ENCODE measurements at places on chromosomes 6 and 20. TPM values are rescaled to one million over a fixed set of nuclear protein-coding genes. Genes with fewer than 3 reads are reported as not detected.

GRCh38 chr20:2729791-2730190 is 37.2 kb downstream of the EBF4 start:
- no peak for DNase-seq

GRCh38 chr6:34556031-34556471 is at the start of gene SPDEF:
Gene SPDEF, minus strand, starts transcription at chr6:34556329. Its CDS starts 11,874 bp downstream, at chr6:34544455.
- DNase-seq: no peak

GRCh38 chr6:64467656-64468055 is 832.1 kb downstream of the PHF3 start:
- no peak for DNase-seq

DNA sequence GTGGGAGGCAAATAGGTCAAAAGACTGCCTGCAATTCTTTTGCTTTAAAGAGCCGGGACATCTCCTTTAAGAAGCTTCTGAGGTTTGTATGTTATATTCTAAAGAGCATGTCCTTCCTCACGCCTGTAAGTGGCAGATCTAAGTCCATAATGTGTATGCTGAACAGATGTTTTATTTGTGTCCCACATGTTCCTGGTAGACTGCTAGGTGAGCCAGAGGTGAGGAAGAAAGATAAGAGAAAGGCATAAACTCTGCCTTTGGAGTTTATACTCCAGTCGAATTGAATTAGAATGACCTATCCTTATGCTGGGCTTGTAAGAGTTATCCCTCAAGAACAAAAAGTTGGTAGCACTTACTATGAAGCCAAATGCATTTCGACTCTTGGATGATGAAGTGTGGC is 27.2 kb upstream of the ADGRG6 start:
- no peak for DNase-seq

The COL9A1 gene
- total RNA-seq: 4.4 TPM

- no peak for DNase-seq
These were observed 166.3 kb upstream of the SULF2 start for GRCh38 chr20:47951521-47951971.

- DNase-seq: no peak
These were observed 769 bp upstream of the TRPC4AP start for GRCh38 chr20:35093267-35093884.

The FAM83B gene
- 0.47 TPM for total RNA-seq

DNA sequence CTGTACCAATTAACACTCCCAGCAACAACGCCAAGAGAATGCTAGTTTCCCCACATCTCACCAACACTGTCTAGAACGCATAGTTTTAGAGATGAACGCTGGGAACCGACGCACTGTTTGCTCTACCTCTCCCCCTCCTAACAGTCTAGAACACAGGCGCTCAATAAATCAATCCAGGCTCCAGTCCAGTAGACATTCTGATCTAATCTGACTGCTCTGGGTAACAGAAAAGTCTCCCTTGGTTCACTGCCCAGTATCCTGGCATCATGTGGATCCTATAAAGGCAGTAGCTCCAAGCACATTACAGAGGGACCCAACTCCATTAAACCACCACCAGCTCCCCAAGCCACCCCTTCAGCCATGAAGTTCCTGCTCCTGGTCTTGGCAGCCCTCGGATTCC is at the start of gene DEFB132:
TSS of gene DEFB132 (plus strand) at position 306 of the 400 bp plus-strand sequence. CDS start at position 361, 55 bp downstream.
- DNase-seq: no peak

DNA sequence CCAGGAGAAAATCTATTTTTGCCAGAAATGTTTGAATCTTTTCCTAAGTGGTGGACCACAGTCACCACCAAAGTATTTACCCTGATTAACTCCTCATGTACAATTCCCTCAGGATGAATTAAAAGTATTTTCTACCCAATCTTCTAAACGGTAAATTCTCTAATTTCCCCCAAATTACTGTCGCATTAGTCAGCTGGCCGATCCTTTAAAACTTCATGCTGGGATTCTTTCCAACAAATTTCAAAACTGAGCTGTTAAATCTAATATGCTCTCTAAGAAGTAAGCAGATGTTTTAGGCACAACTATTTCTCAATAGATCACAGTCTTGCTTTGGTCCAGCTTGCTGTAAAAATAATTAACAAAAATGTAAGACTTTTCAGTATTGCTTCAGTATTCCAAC is 447.2 kb downstream of the FRK start:
- no peak for DNase-seq

The KIF3B gene
- 92.5 TPM for total RNA-seq

GRCh38 chr6:7152462-7152861 is 44.7 kb downstream of the RREB1 start:
- no peak for DNase-seq

- DNase-seq: peak; percentile 76
These were observed 684.6 kb upstream of the MARCKS start for GRCh38 chr6:113172531-113172966.

The DCDC2 gene
- total RNA-seq: 2.0 TPM

GRCh38 chr6:160129881-160130615 is 8.4 kb downstream of the SLC22A1 start:
- no peak for DNase-seq

DNA sequence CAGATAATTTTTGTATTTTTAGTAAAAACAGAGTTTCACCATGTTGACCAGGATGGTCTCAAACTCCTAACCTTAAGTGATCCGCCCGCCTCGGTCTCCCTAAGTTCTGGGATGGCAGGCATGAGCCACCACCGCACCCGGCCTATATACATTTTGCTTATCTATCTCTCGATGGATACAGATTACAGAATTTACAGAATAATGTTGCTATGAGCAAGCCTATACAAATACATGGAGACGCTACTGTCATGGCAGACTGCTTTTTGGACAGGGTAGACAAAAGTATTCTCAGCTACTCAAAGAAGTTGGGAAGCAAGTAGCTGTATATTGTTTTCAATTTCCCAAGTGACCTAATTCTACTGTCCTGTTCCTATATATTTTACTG is 1.6 kb downstream of the HSPA1L start:
- no peak for DNase-seq

The ADTRP gene
- 2.5 TPM for total RNA-seq

DNA sequence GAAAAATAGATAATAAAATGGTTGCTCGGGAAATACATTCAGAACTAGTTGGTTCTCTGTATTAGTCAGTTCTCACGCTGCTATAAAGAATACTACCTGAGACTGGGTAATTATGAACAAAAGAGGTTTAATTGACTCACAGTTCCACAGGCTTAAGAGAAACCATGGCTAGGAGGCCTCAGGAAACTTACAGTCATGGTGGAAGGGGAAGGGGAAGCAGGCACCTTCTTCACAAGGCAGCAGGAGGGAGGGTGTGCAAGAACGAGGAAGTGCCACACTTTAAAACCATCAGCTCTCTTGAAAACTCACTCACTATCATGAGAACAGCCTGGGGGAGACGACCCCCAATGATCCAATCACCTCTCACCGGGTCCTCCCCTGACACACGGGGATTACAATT is 24.2 kb upstream of the SNX9 start:
- DNase-seq: no peak

GRCh38 chr6:139373154-139373927 is 1.1 kb downstream of the CITED2 start:
- peak; percentile 51 for DNase-seq

DNA sequence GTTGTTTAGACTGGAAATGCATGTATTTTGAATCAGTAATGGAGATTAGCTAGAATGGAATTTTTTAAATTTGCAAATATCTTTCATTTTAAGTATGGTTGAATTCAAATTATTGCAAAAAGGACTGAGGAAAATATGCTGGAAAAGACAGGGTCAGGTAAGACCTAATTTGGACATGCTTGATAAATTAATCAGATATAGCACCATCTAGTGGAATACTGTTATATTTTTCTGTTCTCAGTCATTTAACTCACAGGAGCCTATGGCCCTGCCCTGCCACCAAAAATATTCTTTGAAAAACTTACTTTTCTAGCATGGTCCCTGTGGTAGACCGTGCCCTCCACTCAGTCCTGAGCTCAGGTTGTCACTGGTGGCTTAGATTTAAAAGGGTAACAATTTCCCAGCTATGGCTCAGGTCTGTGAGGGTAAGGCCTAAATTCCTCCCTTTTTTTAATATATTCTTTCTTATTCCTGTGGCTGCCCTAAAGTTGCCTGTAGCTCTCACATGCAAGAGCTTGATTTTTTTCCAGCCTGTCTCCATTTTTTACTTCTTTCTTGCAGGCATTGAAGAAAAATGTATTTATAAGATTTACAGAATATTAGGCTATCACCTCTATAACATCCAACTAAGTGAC is 25.3 kb upstream of the KIAA1586 start:
- no peak for DNase-seq

GRCh38 chr6:64040113-64040512 is 404.5 kb downstream of the PHF3 start:
- DNase-seq: no peak

- no peak for DNase-seq
These were observed 74.1 kb downstream of the HFE start for GRCh38 chr6:26161322-26161721.

GRCh38 chr6:16907991-16908390 is 146.7 kb upstream of the ATXN1 start:
- DNase-seq: no peak

DNA sequence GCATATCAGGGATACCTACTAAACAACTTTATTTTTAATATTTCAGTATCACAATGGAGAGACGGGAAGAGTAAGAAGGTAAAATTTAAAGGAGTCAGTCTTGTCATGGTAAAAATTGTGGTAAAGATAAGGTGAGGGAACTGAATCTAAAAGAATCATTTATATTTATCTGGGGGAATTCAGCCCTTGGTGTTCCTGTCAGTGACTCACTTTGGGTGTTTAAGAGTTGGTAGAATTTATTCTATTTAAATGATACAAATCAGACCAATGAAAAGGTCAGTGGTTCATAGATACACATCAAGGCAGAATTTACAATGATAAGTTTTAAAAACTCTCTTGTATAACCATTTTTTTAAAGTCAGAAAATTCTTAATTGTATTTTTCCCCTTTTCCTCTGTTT is 164.4 kb downstream of the CDKAL1 start:
- DNase-seq: no peak

The SYTL3 gene
- total RNA-seq: 2.0 TPM

- DNase-seq: no peak
These were observed 648.8 kb upstream of the AGPAT4 start for GRCh38 chr6:161922631-161923119.

DNA sequence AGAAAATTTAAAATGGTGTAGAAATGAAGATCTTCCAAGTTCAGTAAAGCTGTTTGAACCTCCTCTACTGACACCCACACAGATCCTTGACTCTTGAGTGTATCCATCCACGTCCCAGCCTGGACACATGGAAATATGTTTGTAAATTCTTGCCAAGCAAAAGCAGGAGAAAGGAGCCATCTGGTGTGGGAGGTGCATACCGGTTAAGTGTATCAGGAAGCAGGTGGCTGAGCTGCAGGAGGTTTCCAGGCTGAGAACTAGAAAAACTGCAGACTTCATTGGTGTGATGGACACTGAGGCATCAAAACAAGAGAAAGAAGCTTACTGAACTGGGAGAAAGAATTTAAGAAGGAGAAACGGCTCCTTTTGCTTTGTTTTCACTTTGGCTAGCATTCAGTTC is 229.9 kb upstream of the GRIK2 start:
- no peak for DNase-seq

The SMIM29 gene
- total RNA-seq: 18.7 TPM

The RUNX2 gene
- 0.16 TPM for total RNA-seq

The KHDC1L gene
- 0.78 TPM for total RNA-seq

The WFDC12 gene
- total RNA-seq: not detected

The SAPCD1 gene
- 0.31 TPM for total RNA-seq

GRCh38 chr20:36856691-36857635 is 19.0 kb upstream of the TLDC2 start:
- DNase-seq: no peak

DNA sequence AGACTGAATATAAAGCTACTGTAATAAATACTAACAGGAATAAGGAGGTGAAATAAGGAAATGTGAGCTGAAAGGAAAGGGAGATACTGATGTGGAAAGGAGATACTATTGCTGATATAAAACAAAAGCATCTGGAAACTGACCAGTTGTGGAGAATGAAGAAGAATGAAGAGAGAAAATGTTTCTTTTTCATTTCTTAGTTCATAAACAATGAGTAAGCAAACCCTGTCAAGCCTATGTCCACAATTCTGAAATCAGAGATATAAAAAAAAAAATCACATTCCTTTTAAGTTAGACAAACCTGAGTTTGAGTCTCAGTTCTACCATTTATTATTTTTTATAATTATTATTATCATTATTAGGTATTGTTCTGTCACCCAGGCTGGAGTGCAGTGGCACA is 121.6 kb upstream of the GJE1 start:
- DNase-seq: no peak

DNA sequence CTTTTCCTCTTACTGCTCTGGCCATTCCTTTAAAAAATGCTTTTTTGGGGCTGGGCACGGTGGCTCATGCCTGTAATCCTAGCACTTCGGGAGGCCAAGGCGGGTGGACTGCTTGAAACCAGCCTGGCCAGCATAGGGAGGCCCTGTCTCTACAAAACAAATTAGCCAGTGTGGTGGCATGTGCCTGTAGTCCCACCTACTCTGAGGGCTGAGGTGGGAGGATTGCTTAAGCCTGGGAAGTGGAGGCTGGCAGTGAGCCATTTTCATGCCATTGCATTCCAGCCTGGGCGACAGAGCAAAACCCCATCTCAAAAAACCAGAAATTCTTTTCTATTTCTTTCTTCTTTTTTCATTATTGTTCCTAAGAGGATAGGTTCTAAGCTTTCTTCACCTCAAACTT is 36.9 kb upstream of the RNF144B start:
- DNase-seq: no peak

The ARFGEF3 gene
- total RNA-seq: 65.7 TPM

DNA sequence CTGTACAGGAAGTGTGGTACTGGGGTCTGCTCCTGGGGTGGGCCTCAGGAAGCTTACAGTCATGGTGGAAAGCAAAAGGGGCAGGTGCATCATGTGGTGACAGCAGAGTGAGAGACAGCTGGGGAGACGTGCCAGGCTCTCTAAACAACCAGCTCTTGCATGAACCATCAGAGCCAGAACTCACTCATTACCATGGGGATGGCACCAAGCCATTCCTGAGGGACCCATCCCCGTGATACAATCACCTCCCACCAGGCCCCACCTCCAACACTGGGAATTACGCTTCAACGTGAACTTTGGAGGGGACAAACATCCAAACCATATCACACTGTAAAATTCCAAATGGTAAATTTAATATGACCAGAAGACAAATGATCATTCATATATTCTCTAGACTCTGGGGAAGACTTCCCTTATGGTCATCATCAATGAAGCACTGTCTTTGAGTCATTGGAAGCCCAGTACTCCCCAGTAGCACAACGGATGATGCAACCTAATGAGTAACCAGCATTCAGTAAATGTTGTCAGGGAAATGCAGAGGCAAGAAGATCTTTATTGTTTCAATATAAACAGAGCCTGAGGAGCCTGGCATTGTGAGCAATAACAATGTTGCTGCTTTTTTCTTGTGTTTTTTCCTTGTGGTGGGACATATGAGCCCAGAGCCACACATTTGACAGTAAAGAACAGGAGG is 48.2 kb upstream of the RALY start:
- DNase-seq: peak; percentile 32

GRCh38 chr6:16972535-16972934 is 129.3 kb upstream of the STMND1 start:
- no peak for DNase-seq

- no peak for DNase-seq
These were observed 244.9 kb downstream of the THBS2 start for GRCh38 chr6:169008641-169009257.

Data from occipital lobe (tissue), 3 donors.